ENCODE measurements at places on chromosomes 7 and 10.

DNA sequence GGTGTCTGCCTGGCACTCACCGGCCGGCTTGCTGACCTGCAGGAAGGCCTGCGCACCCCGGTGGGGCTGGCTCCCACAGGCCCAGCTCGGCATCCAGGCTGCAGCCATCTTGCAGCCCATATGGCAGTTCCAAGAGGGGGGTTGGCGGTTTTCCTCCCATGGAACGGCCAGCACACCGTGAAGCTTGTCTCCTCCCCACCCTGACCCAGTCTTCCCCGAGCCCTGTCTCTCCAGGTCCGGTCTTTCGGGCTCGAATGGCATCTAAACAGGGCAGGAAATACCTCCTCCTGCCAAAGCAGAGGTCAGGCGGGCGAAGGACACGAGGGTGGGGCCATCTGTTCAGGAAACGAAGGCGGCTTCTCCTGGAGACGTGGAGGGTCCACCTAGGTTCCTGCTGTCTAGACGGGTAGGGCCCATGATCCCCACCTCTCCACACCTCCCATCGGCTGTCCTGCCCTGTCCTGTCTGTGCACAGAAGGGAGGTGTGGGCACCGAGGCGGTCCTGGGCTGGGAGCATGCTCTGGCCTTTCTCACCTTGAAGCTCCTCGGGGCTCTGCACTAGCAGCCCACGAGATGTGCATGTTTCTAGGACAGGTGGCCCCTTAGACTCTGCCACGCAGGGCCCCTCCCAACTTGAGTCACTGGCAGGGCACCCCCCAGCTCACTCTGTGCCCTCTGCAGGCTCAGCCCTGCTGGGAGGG is 113.7 kb upstream of the DIP2C start:
- DNase-seq = no peak

- no peak for DNase-seq
These were observed 70.7 kb downstream of the BEND7 start for GRCh38 chr10:13457958-13458686.

DNA sequence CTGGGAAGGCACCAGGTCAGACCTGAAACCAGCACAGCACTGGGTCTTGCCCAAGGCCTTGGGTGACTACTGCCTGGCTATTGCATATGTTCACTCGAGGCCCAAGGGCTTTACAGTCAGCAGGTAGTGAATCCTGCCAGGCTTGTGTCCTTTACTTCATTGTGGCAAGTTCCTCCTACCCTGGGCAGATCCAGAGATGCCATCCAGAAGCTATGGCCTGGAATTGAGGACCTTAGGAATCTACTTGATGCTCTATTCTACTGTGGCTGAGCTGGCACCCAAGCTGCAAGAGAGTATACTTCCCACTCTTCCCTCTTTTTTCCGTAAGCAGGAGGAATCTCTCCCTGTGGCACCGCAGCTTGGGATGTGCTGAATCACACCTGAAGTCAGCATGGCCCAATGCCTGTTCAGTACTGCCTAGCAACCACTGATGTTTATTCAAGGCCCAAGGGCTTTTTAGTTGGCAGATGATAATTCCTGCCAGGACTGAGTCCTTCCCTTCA is 246.7 kb upstream of the CTBP2 start:
- no peak for DNase-seq

DNA sequence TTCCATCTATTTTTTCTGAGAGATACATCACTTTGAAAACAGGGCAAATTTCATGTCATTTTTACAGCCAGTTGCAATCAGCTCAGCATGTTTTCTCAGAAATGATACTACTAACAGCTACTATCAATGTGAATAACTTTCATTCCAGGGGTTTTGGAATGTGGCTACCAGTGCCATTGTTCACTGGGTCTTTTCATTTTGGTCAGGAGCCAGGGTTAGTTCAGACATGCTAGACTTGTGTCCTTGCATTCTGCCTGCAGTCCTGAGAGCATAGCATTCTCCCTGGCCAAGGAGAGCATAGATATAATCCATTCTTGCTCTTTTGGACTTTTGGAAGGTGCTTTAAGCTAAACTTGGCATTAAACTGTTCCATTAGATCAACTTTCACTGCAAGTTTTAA is 160.9 kb upstream of the NEBL start:
- DNase-seq = no peak

DNA sequence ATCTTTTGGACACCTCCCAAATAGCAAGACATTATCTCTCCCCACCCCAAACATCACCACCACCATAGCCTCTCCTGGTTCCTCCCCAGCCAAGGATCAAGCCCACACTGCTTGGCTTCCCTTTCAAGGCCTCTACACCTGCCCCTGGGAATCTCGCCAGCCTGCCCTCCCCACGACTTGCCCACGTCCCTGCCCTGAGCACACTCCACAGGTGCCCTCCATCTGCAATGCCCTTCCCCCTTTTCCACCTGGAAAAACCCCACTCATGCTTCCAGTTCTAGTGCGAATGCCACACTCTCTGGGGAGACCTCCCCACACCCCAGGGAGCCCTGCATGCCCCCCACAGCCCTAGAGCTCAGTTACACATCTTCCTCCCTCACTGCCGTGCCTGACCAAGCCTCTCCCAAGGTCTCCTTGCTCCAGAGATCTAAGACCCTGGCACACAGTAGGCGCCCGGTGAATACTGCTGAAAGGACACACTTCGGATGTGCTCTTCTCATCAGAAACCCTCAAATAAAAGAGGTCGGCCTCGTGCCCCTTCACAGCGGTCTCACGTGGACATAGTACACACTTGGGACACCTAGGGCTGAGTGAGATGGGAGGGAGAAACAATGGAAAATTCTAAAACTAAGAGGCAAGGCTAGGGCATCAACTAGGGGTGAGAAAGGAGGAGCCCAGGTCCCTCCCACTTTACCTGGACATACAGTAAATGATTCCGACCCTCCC is 91.4 kb downstream of the DLG5 start:
- DNase-seq = no peak

DNA sequence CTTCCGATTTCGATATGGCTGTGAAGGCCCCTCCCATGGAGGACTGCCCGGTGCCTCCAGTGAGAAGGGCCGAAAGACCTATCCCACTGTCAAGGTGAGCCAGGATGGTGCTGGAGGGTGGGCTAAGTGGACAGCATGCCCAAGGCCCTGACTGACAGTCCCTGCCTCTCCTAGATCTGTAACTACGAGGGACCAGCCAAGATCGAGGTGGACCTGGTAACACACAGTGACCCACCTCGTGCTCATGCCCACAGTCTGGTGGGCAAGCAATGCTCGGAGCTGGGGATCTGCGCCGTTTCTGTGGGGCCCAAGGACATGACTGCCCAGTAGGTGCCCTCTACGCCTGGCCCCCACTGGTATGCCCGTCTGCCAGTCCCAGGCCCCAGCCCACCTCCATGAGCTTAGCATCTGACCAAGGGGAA is 1.2 kb downstream of the NFKB2 start:
- no peak for DNase-seq

GRCh38 chr10:47454008-47454779 is 29.7 kb downstream of the ANXA8 start:
- DNase-seq = no peak

- no peak for DNase-seq
These were observed 37.9 kb downstream of the BAMBI start for GRCh38 chr10:28715246-28715645.

- DNase-seq = no peak
These were observed 23.2 kb upstream of the PRRT4 start for GRCh38 chr7:128384726-128385125.

DNA sequence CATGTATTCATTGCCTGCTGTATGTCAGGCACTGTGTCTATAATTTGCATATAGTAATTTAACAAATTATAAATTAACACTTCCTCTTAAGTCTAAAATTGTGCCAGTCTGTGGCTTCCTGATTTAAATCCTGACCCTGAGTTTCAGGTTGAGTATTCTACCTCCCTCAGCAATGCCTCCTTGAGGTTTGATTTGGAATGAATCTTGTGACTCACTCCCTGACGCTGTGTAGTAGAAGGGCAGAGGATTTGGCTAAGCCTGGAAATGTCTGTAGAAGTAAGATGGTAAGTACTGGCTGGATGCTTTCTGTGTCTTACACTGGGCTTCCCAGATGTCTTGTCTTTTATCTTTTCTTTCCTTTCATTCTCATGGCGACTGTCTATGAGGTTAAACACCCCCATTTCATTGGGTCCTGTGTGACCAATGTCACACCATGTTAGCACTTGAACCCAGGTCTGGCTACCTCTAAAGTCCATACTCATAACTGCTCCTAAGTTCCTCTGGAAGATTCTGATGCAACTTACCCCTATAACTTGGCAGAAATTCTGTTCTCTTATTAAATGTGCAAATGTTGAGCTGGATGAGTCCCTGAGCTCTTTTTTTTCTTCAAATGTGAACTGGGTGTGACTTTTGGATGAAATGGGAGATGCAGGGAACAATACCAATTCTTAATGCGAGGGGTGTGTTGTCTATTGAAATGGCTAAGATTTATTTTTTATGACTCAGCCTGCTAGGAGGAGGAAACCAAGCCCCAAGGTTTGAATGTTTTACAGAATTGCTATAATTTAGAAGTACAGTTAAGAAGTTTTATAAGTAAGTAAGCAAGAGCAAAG is 48.5 kb downstream of the PLCE1 start:
- DNase-seq = no peak
